ENCODE measurements at places on chromosomes 7 and 10.

GRCh38 chr7:137475966-137476365 is 132.4 kb upstream of the PTN start:
- DNase-seq, result no peak

GRCh38 chr7:131970602-131971001 is 414.2 kb upstream of the PODXL start:
- no peak for DNase-seq

GRCh38 chr10:121579656-121580055 is 18.6 kb downstream of the FGFR2 start:
- DNase-seq, result no peak

DNA sequence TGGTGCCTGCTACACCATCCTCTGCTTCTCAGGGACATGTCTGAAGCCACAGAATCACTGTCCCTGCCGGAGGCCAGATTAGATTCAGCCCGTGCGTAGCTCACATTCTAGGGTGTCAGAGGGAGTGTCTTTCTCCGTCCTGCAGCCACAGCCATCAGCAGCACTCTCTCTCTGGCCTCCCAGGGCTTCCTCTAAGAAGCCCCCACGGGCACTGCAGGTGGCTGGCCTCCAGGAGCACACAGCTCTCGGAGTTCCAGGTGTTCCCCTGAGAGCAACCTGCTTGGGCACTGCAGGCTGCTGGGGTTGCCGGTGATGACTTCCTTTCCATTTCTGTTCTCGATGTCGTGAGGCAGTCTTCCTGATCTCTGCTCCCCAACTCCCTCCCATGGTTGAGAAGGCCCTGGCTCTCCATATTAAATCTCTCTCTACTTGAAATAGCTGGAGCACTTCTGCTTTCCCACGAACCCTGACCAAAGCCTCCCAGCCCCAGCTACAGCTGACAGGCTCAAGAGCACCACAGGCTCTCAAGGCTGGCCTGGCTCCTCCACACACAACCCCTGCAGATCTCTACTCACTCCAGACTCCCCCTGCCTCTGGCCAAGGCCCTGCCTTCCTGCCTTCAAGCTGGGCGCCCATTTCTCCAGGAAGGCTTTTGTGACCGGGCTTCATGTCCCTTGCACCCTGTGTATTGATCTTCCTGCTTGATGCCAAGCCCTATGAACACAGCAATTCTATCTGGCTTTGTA is 49.0 kb upstream of the TMEM72 start:
- DNase-seq, result no peak

GRCh38 chr7:40826411-40827221 is 691.8 kb downstream of the SUGCT start:
- peak; percentile 32 for DNase-seq

DNA sequence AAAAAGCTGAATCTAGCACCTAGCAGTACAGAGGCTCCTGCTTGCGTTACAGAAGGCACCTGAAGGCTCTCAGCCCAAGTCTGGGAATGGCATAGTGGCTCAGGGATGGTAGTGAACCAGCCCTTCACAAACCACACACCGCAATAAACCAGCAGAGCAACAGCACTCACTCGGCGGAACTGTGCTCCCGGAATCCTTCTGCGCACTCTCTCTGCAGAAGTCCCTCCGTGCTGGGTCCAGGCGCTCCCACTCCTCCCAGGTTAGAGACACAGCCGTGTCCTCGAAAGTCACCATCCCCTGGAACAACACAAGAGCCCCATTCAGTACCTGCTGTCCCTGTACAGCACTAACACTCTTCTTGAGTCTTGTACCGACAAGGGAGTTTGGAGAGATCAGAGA is 1.5 kb downstream of the ZNF394 start:
- no peak for DNase-seq

- DNase-seq, result peak; percentile 13
These were observed 624 bp upstream of the ZNF783 start for GRCh38 chr7:149261316-149261828.

DNA sequence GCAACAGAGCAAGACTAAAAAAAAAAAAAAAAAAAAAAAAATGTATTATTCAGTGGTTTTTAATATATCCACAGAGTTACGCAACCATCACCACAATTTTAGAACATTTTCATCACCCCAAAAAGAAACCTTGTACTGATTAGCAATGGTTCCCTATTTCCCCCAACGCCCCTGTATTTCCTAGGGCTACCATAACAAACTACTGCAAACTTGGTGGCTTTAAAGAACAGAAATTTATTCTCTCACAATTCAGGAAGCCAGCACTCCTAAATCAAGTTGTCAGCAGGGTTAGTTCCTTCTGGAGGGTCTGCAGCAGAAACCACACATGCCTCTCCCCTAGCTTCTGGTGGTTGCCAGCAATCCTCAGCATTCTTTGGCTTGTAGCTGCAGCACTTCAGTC is 5.9 kb upstream of the NUP42 start:
- no peak for DNase-seq

DNA sequence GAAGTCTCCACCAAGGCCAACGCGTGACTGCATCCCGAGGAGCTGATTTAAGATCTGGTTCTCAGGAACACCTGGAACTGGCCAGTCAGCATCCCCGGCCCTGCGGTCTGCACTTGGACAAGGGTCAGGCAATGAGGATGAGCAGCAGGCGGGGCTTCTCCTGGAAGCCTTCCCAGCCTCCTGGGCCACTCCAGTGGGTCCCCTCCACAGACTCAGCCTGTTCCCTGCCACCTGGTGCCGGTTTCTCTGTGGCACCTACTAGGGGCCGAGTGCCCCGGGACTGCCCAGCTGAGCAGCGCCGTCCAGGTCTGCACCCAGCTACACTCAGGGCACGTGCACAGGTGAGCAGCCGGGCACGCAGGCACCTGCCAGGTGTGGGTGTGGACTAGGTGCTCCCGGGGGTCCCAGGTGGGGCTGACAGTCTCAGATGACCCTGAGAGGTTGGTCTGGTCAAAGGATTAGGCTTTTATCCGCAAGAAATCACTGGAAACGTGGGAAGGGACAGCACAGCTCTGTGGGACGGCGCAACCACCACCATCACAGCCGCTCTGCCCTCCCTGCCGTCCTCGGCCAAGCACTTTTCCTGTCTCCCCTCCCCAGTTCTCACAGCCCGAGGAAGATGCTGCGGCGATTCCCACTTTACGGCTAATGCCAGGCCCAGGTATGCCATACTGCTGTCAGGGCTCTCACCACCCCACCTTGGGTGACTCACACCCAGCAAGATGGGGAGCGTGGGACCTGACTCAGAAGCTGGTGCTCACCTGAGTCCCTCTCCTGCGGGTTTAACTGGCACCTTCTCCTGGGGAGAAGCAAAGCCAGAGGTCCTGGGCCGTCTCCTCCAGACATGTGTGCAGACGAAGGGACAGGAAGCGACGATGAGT is 166.0 kb downstream of the RNF216 start:
- no peak for DNase-seq

DNA sequence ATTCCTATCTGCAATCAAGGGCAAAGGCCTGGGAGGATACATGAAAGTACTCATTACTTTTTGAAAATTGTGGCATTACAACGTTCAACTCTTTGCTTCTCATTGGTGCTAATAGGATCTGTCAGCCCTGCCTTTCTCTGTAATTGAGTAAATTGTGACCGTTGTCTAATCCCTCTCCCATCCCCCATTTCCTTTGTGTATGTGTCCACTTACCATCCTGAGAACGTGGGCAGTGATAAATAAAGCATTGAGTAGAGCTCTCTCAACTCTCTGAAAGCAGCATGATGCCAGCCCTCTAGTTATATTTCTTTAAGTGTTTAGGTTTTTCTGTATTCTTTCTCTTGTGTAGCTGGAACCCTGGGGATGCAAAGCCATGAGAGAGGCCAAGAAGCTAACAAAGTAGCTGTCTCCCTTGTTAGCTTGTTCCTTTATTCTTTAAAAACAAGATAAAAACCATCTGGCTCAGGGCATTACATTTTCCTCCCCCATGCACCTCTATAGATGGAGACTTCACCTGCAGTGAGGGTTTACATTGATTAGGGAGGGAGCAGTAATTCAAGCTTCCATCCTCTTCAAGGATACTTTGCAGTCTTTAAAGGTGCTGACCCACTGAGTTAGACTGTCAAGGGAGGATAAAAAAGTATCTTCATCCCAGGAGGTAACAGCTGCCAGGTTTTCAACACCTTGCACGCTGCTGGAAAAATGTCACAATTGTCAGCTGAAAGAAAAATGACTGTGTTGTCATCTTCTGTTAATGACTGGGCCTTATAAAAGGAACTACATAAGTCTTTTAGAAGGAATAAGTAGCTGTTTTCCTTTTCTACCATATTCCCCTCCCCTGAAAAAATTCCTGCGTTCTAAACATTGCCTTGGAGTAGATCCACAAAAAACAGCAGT is 112.3 kb downstream of the BTRC start:
- DNase-seq, result no peak

DNA sequence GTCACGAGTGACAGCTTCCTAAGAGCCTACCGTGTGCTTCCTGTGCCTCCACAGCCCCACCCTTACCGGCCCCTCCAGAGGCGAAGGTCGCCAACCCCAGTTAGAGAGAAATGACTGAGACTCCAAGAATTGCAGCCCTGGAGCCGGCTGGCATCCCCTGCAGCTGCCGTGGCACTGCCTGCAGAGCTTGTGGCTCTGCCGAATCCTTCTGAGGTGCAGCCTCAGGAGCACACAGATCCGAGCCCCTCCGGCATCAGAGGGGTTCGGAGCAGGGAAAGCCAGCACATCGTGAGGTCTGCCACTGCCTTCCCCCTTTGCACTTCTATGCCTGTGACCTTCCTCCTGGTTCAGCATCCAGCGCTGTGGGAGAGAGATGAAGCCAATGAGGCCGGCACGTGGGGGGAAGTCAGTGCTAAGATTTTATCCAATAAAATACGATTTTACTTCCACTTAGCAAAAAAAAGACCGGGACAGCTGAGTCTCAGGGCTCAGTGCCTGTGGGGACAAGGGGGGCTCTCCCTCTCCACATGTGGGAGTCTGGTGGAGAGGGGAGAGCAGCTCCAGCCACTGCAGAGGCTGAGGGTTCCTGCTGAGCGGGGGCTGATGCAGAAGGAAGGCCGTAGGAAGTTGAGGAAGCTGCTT is 80.1 kb downstream of the TCERG1L start:
- no peak for DNase-seq

GRCh38 chr7:17947620-17948019 is 7.3 kb upstream of the SNX13 start:
- peak; percentile 56 for DNase-seq

DNA sequence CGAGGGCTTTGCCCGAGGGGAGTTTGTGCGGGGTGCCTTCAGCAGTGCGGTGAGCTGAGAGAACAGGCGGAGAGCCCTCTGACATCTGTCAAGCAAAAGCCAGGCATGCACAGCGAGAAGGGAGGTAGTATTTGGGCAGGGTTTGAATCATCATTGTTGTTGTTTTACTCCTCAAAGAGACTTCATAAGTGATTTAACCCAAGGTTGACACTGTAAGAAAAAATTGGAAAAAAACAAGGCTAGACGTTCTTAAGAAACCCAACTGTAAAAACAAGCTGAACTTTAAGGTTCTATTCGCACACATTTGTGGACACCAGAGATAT is 1.3 kb downstream of the ADAM22 start:
- no peak for DNase-seq

- no peak for DNase-seq
These were observed 17.0 kb downstream of the KLHDC10 start for GRCh38 chr7:130087364-130087763.

DNA sequence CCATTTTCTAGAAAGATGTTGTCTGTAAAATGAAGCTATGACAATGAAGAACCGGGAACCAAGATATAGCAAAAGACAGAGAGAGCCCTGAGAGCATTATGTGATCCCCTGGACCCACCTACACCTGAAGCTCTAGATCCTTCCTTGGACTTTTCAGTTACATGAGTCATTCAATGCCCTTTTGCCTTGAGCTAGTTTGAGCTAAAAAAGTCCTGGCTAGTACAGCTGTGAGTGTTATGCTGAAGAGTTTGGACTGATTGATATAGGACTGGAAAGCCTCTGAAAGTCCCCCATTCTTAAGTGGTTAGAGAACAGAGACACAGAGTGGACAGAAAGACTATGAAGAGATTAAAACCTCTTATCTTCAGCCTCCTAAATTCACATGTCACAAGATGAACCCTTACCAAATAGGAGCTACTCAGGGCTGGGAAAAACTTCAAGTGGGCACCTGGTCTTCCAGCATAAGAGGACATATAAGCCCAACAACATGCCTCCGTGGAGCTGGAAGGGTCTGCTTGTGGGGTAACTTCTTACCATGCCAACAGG is 386.8 kb upstream of the NFE2L3 start:
- DNase-seq, result no peak

- DNase-seq, result no peak
These were observed 872.2 kb downstream of the ANKRD7 start for GRCh38 chr7:119096683-119097082.

GRCh38 chr7:101386558-101387231 is 24.0 kb downstream of the COL26A1 start:
- DNase-seq, result no peak

DNA sequence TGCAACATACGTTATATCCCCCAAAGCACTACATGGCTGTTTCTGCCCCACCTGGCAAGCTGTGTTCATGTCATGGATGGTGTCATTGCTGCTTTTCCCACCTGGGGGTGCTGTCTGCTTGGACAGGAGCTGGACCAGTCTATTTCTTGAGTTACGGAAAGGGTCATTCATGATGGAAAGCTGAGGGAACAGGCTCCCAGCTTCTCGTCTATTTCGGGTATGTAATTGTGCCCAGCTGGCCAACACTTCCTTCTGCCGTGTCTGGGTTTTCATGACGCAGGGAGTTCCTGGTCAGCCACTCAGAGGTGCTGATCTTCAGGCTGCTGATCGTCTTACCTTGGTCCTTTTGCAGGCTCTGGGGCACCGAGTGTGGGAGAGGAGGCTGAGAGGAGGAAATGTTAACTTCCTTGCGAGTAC is 8.6 kb downstream of the BTBD16 start:
- peak; percentile 58 for DNase-seq

GRCh38 chr10:43093423-43094076 is 16.7 kb downstream of the RET start:
- DNase-seq, result no peak

DNA sequence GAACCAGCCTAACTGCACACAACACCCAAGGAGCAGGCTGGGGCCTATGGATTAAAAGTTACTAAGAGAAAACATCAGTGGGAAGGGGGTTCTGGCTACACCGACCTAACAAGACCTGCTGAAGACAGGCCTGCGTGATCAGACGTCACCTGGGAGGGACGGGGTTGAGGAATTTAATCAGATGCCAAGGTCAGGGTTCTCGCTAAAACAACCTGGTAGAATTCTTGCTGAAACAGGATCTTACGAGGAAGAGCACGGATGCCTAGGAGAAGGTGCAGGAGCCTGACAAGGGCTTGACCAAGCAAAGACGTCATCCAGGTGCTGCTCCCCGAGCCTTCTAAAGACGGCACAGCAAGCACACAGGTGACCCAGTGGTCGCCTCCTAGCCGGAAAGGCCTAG is 1.6 kb downstream of the IDI2 start:
- DNase-seq, result no peak

DNA sequence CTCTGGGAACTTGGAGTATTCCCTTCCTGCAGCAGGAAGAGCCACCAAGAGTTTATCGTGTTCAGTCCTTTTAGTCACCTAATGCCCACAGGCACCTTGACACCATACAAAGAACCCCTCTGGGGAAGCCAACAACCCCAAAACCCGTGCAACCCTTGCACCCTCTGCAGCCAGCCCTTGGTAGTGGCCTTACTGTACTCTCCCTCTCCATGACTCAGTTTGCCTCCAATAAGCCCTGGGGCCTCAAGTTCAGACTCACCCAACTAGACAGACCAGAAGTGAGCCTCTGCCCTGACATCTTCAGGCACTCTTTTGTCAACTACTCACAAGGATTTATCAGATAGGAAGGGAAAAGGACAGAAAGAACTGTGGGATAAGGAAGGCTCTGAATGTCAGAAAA is 30.9 kb downstream of the KCNMA1 start:
- no peak for DNase-seq

GRCh38 chr7:44693641-44694313 is 54.9 kb upstream of the ZMIZ2 start:
- no peak for DNase-seq

GRCh38 chr10:14659626-14660196 is 115.0 kb downstream of the FAM107B start:
- DNase-seq, result peak; percentile 2

Measured in midbrain (tissue), 1 donor.